Activated T-helper 1 cell treated with Interleukin-2 at 50 U/mL for 16 hours (primary cell): ENCODE measurements at places on chromosomes 7 and 10.

DNA sequence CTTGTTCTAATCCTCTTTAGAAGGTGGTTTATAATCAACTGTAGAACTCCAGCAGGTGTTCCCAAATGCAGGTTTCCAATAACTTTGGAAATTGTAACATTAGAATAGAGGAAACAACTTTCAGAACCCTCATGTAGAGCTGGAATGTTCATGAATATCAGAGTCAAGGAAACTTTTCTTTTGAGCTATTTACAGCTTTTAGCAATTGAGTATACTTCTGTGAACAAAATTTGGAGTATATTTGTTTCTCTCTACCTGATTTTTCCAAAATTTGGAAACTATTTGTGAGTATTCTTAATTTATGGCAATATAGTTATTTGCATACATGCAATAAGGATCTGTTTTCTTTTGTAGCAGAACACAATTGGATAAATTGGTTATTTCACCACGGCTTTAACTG is 2.8 kb upstream of the CFAP43 start:
- no peak for DNase-seq

DNA sequence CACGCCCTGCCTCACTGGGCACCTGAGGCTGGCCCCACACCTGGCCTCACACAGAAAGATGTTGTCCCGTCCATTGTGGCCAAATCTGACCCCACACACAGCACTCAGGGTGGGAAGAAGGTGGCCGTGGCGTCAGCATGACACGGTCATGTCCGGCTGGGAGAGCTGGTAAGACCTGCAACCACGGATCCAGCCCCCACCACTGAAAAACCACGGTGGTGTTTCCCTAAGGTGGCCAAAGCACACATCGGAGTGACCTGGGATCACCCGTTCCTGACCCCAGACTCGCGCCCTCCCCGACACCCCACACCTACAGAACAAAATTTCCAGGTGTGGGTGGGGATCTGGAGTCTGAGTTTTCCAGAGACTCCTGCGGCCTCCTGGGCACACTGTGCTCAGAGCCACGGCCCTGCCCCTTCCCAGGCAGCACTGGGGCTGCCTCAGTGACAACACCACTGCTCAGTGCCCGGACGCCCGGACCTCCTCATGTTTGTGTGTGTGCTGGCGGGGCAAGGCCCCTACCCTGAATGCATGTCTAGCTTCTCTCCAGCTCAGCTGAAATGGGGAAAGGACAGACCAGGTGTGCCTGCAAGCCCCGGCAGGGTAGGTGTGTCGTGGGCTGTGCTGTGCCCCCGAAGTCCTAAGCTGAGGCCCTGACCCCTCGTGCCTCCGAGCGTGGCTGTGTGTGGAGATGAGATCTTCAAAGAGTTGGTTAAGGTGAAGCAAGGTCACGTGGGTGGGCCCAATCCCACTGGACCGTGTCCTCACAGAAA is 36.1 kb downstream of the STK32C start:
- DNase-seq = no peak

GRCh38 chr10:26890956-26891355 is 30.2 kb upstream of the ABI1 start:
- no peak for DNase-seq

GRCh38 chr10:132146271-132146671 is 40.5 kb upstream of the DPYSL4 start:
- no peak for DNase-seq

GRCh38 chr10:48672596-48673265 is 11.9 kb upstream of the WDFY4 start:
- DNase-seq = no peak

DNA sequence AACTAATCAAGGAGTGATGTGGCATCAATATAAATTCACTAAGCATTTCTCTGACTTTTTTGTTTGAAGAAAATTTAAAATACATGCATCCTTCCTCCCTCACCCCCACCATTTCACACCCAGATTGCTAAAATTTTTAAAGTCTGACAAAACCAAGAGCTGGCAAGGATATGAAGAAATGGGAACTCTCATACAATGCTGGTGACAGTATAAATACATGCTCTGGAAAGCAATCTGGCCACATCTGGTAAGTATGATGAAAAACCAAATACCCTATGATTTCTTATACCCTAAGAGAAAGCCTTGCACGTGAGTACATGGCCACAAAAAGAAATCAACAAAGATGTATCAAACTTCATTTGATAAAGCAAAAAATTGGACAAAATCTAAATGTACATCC is 31.2 kb downstream of the P4HA1 start:
- DNase-seq = no peak

DNA sequence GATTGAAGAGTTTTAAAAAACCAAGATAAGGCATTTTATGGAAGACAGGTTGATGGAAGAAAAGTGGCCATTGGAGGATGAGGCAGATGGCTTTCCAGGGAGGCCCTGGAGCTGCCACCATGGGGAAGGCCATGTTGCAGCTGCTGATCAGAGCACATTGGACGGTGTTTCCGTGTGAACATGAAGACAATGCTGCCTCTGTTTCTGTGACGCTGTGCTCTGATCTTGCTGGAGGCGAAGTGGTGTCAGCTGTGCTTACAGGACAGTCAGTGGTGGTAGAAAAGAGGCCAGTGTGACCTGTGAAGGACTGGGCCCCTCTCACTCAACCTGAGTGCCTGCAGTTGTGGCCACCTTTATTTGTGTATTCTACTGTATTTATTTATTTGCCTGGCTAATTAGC is 132.9 kb downstream of the FAM204A start:
- DNase-seq = no peak

- DNase-seq = no peak
Observed at GRCh38 chr10:88657901-88658300, 6.3 kb upstream of the LIPF start.

- no peak for DNase-seq
Observed at GRCh38 chr10:25933653-25934608, at the start of gene MYO3A. TSS of gene MYO3A (plus strand) at chr10:25934229. CDS start at chr10:25952111, 17,882 bp downstream.

GRCh38 chr10:17380016-17380415 is 74.4 kb downstream of the ST8SIA6 start:
- no peak for DNase-seq

DNA sequence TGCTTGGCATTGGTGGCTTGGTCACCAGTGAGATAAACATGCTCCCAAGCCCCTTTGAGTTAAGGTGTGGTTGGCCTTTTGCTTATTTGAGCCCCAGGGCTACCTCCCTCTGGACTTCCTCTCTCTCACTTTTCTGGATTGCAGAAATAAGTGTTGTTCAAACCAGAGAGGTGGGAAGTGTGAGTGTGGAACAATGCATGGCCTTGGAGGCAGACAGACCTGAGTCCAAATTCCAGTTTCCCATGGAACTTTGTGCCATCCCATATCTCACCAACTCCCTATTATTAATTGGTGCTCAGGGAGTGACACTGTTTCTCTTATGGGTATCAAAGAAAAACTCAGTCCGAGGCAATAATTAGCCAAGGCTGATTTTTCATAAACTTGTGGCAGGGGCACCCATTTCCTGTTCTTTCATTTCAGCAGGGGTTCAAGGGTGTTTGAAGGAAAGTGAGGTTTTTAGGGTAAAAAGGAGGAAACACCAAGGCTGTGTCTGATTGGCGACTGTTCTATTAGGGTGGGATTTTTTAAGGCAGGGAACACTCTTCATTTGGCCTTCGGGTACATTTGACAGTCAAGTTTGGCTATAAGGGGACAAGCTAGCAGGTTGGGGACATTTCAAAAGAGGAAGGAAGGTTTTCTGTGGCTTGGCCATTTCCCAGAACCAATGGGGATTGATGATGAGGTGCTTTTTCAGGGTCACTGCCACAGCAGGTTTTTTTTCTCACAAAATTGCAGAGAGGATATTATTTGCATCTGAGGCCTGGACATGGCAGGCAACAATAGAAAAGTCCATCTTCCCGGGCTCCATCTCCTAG is 148.8 kb upstream of the NPY start:
- no peak for DNase-seq

DNA sequence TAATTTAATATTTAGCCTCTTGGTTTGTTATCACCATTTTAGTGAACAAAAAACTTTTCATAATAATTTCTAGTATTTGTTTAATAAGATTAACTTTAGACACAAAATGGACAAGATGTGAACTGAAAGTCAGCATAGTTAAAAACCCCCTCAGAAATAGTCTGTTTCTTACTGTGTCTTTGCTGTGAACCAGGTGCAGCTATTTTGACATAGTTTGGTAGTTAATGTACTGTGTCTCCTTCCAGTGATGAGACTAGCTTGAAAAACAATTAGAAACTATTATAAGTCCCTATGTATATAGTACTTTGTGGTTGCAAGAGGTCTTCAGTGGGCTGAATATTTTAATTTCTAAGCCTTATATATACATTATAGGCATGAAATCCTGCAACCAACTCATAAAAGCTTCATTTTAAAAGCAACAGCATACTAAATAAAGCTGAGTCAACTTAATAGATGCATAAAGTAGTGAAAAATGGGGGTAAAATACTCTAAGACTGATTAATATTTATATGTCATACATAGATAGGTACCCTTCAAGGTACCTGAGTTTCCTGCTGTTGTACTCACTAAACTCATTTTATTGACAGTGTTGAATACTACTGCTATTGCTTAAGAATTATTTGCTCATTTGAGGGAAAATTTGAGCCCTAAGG is 19.2 kb downstream of the DMTF1 start:
- no peak for DNase-seq

DNA sequence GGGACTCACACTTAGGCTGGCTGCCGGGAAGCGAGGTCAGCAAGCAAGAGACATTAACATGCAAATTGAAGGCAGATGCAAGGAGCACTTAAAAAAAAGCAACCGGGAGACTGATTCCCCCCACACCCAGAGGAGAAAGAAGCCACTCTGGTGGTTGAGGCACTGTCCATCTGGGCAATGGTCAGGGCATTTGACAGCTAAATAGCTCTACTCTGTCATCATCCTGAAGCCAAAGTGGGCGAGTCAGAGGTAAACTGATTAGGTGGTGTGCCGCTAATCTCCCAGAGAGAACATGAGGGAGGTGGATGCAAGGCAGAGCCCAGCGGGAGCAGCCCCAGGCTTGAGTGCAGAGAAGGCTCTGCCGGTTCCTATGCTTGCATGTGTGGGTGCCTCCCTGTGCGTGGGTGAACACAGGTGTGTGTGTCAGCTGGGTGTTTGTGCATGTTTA is 100.6 kb downstream of the PLXNA4 start:
- no peak for DNase-seq
